ENCODE measurements at places on chromosomes 3 and 15.

GRCh38 chr3:66712210-66712609 is 211.4 kb upstream of the LRIG1 start:
- no peak for DNase-seq

DNA sequence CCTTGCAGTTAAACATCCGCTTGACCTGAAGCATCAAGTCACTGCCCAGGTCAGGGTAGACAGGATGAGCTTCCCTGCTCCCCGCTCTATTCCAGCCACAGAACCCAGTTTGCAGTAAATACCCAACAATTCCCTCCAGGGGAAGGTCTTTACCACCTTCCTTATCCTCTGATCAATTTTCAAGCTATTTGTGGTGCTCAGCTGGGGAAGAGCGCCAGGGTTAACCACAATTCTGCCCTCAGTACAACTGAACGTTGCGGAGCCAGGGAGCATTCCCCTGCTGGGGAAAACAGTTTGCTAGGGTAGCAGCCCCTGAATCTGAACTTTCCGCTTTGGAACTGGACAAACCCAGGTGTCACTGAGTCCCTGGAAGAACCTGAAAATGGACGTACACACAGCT is 28.5 kb downstream of the RBPMS2 start:
- DNase-seq: no peak

- DNase-seq: no peak
Observed at GRCh38 chr3:53140847-53141845, 10.9 kb upstream of the RFT1 start.

DNA sequence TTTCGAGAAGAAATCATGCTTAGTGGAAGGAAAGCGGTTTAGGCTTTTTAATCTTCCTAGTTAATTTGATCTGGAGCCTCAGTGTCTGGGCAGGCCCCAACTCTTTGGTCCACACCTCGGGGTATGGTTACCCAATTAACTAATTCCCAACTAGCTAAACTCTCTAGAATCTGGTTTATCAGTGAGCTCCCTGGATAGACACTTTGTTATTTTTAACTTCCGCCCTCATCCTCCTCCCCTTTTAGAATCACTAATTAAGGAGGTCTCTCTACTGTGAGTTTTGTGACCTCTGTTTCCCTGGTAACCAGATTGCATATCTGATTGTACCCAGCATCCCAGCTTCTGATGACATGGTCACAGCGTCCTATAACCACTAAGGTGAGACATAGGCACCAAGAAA is 112.2 kb downstream of the RARB start:
- DNase-seq: no peak

DNA sequence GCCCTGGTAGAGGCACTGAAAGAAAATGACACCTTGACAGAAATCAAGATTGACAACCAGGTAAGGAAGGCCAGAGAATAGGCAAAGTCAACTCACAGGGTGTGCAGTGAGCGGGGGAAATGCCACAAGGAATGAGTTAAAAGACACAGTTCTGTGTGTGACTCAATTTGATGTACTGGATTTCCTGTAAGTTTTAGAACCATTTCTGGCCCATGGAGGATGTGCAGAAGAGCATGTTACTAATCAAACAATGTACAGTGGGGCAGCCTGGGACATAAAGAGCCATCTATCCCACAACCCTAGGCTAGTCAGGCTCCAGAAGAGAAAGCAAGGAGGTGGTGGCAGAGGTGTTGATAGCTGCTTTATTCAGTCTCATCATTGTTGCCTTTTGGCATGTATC is 31.2 kb upstream of the TMOD3 start:
- DNase-seq: no peak

DNA sequence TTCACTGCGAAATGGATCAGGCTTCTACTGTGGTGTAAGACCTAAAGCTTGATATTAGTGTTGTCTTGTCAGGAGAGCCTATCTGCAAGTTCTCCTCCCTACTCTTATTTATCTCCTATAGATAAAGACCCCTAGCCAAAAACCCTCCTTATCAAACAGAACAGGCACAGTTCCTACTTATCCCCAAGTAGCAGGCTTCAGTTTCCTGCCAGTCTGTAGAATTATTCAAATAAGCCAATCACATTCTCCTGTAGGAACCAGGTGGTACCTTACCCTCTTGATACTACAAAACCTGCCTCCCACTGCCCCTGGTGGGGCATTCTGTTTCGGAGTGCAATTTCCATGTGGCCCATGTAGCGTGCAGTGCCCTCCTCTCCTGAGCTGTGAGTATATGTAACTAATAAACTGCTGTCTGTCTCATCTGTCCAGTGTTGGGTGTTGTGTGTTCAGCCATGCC is 28.7 kb downstream of the HDGFL3 start:
- DNase-seq: no peak

- DNase-seq: no peak
Observed at GRCh38 chr3:56200251-56200650, 268.0 kb downstream of the ERC2 start.

DNA sequence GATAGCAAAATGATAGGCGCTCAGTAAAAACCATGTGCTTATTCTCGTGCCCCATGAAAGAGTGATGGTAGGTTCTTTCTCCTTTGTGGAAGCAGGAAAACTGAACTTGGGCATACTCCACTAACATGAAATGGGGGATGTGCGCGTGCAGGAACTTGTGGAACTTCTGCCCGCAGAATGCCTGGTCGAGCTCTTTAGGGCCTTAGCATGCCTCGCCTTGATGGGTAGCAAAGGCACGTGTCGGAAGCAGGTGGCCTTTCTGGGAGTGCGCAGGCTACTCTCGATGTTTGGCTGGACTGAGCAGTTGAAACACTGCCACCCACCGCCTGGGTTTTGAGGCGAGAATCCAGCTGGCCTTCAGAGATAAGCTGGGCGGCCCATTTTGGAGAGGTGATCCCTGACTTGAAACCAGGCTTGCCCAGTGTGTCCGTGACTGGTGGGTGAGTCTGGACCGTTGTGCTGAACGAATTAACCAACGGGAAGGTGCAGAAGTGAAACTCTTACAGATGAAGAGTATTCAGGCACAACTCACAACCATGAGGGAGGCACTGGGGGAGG is 842 bp downstream of the PCCB start:
- peak; percentile 2 for DNase-seq

DNA sequence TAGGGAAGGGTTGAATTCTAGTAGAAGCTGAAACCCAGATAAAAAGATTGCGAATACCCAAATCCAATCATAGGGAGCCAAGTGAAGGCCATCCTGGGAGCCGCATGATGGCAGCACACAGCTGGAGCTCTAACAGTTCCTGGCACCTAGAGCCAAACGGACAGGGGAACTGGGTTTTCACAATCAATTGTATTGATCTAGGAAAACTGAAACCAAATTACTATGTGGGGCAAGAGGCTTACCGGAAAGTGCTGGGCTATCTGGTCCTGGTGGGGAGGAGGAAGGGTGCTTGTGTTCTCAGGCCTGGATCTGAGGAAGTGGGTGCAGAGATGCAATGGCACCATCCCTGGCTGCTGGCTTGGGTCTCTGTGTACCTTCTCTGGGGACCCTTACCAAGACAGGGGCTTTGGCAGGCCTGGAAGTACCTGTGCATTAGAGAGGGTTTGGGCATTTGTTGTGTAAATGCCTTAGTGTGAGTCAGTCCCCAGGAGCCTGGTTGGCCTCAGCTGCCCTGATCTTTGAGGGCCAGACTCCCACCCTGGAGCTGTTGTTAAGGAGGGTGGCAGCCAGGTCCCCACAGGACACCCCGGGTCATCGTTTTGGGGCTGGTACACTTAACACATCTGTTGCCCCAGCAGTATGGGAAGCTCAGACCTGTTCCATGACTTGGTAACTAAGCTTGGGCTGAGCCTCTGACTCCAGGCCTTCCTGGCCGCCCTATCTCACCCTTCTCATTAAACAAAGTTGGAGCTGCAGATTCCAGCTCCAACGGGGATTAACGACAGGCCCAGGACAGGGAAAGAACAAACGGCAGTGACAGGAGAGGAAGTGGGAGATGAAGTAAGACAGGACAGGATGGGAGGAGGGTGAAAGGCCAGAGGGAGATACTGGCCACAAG is 8.9 kb upstream of the FURIN start:
- no peak for DNase-seq

- no peak for DNase-seq
Observed at GRCh38 chr3:122988508-122988907, 39.1 kb downstream of the SEMA5B start.

DNA sequence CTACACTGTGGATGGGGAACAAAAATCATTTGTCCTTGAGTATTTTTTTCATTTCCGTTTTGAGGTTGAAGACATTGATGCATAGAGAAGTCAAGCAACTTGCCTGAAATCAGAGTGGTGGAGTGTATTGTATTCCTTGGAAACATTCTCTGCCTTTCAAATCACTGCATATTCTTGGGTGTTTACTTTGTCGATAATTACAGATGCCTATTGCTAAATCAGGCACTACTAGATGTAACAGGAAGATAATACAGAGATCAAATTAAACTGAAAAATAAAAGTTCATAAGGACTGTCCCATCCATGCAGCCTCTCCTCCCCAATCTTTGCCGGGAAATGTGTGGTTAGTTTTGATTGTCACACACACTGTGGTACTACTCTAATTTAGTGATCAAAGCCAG is 37.4 kb upstream of the VEPH1 start:
- DNase-seq: no peak

DNA sequence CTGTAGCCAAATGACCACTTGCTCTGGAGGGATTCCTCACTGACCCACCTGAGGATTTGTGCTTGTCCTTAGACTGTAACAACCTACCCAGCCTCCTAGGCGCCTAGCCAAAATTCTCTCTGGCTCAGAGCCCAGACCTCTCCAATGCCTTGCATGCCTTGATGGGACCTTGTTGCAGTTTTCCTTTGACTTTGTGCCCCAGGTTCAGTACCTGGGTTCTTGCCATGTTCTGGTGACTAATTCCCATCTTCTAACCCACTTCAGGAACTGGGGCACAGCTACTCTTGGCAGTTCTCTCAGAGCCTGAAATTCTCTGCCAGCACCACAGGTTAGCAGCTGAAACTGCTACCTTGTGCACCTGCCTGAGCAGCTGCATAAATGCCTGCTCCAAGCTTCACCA is 27.0 kb upstream of the UBE3A start:
- DNase-seq: no peak
